ENCODE measurements at places on chromosomes 1 and 21.
A peak's percentile ranks its signal among the peaks of the same experiment; 100 is the strongest.

DNA sequence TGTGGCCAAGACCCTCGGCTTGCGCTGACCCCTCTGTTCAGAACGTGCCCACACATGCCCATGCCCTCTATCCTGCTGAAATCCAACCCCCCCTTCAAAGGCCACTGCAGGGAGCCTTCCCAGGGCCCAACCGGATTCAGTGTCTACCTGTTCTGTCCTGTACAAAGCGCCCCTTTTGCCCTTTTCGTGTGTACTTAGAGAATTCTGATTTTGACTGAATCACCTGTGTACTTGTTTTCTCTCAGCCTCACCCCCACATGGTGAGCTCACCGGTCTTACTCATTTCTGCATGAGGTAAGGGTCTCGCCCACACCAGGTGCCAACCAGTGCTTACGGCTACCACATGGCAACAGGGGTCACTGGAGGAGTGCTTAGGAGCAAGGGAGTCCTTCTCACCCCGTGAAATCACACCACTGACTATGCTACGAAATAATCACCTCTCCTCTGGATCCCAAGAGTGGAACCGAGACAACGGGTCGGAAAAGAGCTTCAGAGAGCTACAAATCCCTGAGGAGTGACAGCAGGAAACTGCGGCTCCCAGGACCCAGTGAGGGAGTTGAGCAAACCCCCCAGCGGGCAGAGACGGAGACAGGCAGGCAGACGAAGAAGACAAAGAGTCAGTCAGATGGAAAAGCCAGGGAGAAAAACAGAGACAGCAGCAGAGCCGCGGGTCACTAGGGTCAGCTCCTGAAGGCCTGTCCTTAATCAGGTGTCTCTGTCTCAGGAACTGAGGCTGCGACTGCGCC lies 2.1 kb upstream of the S100A2 start:
- no peak for DNase-seq

- no peak for DNase-seq
These were observed 16.7 kb downstream of the LURAP1 start for GRCh38 chr1:46219551-46220520.

DNA sequence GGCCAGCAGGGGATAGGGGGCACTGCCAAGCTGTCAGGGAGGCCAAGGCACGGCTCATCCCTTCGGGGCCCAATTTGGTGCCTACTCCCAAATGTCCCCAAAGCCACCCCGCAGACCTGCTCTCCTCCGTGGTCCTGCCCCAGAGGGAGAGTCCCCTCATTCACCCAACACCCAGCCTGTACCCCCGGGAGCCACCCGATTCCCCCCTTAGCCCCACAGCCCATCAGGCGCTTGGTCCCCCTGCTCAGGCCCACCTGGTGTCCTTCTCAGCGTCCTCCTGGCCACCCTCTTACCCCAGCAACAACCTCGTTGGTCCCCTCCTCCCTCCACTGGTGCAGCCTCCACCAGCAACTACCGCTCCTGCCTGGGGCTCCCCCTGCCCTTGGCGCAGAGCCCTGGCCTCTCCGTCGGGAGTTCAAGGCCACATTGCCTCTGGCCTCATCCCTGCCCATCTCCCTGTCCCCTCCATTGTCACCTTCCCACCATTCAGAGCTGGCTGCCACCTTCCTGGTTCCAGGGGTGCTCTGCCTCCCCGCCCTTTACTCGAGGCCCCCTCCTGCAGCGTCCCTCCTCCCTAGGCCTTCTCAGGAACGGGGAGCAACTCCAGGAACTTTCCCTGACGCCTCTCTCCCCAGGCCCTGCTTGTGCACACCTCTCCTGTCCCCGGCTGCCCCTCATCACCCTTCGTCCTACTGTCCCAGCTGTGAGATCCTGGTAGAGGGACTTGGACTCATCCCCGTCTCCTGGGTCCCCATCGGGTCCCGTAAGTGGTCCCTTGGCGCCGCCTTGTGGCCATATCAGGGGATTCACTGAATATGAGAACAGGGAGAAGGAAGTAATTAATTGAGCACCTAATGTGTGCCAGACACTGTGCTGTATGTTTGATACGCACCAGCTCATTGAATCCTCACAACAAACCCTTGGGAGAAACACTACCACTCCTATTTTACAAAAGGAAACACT lies 73.9 kb downstream of the RAP1GAP start:
- DNase-seq: peak; percentile 13

GRCh38 chr1:203295796-203296195 lies 9.5 kb upstream of the BTG2 start:
- DNase-seq: no peak

- DNase-seq: no peak
These were observed 251.0 kb downstream of the RHOU start for GRCh38 chr1:228986093-228986904.

GRCh38 chr1:173117761-173118160 lies 67.0 kb upstream of the TNFSF18 start:
- DNase-seq: no peak

- no peak for DNase-seq
These were observed 81.6 kb upstream of the LRRC8D start for GRCh38 chr1:89739013-89739843.

DNA sequence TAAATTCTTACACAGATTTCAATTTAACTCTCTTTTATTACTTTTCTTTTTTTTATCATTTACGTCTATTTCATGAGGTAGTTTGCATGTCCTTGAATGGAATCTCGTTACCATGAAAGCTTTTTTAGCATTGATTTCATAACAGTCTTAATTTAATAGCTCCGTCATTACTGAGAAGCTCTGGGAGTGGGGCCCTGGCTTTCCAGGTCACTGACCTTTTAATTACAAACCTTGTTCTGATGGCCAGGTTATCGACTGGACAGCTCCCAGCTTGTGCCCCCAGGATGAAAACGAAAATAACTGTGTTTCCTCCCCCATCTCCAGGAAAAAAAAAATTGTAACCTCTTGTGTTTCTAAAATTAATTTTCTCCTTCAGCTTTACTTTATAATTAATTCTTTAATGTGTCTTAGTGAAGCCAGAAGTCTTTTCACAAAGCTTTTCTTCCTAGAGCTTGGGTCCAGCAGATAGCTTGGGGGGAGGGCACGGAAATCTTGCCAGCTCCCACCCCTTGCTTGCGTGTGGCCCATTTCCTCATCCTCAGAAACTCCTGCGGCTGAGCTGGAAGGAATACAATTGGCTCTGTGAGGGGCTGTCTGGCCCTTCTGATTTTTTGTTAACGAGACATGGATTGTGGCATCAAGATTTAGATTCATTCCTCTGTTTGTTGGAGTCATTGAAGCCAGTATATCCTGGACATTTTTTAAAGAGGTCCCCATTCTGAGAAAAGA lies 65.7 kb downstream of the PEX14 start:
- DNase-seq: no peak

- no peak for DNase-seq
These were observed 1.7 kb downstream of the PTP4A2 start for GRCh38 chr1:31936278-31936980.

DNA sequence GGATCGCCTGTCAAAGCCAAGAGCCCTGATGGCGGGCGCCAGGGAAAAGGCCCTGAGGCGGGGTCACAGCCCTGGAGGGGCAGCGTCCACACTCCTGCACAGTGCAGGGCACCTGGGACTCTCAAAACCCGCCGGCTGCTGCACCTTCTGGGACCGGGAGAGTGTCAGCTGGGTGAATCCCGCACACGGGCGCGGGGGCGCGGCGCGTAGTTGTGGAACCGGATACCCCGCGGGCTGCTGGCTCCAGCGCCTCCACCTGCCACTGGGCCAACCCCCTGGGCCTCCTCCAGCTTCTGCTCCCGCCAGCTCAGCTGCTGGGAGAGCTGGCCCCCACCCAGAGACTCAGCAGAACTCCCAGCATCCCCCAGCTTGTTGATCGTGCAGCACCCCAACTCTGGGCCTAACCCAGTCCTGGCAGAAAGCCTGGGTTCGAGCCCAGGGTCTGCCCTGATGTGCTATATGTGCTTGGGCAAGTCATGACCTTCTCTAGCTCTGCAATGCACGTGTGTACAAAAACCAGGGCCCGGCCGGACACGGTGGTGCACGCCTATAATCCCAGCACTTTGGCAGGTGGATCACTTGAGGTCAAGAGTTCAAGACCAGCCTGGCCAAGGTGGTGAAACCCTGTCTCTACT lies 33.8 kb downstream of the NECAP2 start:
- no peak for DNase-seq

GRCh38 chr1:78911956-78912880 lies 94.3 kb downstream of the ADGRL4 start:
- no peak for DNase-seq

- DNase-seq: no peak
These were observed 122.3 kb downstream of the GALNT2 start for GRCh38 chr1:230189341-230189740.

DNA sequence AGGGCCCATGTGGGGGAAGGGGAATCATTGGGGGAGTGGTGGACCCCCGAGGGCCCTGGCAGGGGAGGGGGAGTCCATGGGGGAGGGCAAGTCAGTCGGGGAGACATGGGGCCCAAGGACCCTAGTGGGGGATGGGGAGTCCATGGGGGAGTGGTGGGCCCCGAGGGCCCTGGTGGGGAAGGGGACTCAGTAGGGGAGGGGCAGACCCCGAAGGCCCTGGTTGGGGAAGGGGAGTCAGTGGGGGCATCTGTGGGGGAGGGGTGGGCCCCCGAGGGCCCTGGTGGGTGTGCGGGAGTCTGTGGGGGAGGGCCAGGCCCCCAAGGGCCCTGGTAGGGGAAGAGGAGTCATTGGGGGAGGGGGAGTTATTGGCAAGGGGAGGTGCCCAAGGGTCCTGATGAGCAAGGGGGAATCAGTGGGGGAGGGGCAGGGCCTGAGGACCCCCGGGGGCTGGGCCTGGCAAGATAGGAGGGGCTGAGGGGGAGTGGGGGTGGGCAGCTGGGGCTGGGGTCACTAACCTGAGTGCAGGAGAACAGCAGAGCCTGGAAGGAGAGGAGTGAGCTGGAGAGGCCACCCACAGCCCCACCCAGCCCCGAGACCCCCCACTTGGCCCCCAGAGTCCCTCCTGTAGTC lies 2.1 kb downstream of the MXRA8 start:
- no peak for DNase-seq

GRCh38 chr1:68116643-68117235 lies 66.3 kb upstream of the DIRAS3 start:
- no peak for DNase-seq

DNA sequence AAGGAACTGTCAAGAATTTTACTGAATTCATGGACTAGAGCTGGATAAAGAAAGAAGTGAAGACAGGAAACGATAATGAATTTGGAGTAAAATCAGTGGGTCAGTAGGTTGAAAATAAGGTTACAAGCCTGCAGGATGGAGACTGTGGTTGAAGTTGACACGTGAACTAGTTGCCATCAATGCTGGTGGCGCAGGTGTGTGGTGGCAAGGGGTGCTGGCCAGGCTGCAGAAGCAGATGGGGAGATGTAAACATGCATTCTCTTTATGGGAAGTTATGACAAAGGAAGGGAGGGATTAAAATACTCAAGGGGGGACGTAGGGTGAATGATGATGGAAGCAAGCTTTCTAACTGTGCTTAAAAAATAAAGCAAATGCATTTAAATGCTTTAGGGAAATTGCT lies 263.1 kb downstream of the KCNJ6 start:
- DNase-seq: no peak

DNA sequence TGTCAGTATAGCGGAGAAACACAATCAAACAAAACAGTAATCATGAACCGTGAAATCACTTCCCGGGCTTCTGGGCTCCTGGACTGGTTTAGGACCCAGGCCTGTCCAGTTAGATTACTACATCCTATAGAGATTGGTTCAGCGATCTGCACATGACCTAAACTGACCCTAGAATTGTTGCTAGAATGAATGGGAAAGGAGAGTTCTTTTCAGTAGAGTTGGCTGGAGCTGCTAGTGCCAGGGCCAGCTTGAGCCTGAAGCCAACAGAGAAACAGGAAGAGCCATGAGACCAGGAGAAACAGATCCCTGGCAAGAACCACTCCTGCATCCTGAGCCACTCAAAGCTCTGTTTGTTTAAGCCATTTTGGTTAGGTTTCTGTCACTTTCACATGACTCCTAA lies 474.3 kb upstream of the C1orf87 start:
- no peak for DNase-seq

DNA sequence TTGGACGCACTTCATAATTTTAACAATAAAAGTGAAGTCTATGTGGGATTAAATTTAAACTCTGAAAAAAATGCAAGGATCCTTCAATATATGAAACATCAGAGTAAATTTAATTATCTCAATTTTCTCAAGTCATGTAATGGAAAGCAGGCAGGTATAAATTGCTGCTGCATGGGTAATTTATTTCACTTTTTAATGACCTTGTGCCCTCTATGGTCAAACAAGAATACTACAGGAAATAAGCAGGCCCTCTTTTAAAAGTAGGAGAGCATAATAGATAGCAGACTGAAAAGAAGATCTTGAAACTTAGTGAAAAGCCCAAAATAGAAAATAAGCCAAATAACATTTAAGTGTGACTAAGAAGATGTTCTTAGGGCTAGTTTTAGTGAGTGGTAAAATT lies 22.9 kb downstream of the BCAS2 start:
- DNase-seq: no peak

DNA sequence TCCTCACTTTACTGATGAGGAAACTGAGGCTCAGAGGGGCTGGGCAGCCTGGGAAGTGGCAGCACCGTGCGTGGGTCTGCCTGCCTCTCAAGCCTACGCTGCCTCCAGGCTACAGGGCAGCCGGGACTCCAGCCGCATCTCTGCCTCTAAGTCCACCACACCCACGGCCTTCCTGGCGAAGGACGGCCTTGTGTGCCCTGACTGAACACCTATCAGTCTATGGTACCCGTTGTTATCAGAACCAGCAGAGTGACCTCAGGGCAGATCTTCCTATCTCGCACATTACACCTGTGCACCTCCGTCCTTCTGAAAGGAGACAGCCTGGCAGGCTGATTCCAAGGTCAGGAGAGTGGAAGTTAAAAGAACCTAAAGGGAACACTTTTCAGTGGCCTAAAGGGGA lies 35.7 kb upstream of the SLC30A1 start:
- DNase-seq: no peak

DNA sequence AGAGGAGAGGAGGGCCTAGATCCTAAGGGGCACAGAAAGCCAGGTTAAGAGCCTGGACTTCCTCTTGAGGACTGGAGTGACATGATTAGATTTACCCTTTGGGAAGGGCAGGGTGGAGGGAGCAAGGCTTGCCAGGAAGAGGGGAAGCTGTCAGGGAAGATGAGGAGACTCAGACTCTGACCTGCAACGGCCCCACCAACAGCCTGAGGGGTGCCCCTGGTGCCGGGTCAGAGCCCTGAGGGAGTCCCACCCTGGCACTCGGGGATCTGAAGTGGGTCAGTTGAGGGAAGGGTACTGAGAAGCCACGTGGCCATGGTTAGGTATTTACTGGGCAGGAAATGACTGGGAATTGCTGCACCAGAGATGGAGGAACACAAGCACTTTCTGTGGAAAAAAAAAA lies 9.8 kb downstream of the ECE1 start:
- no peak for DNase-seq

All from amniotic stem cell (primary cell).